Hypothalamus (tissue), 51 donors: ENCODE measurements at places on chromosomes 12 and 14.

DNA sequence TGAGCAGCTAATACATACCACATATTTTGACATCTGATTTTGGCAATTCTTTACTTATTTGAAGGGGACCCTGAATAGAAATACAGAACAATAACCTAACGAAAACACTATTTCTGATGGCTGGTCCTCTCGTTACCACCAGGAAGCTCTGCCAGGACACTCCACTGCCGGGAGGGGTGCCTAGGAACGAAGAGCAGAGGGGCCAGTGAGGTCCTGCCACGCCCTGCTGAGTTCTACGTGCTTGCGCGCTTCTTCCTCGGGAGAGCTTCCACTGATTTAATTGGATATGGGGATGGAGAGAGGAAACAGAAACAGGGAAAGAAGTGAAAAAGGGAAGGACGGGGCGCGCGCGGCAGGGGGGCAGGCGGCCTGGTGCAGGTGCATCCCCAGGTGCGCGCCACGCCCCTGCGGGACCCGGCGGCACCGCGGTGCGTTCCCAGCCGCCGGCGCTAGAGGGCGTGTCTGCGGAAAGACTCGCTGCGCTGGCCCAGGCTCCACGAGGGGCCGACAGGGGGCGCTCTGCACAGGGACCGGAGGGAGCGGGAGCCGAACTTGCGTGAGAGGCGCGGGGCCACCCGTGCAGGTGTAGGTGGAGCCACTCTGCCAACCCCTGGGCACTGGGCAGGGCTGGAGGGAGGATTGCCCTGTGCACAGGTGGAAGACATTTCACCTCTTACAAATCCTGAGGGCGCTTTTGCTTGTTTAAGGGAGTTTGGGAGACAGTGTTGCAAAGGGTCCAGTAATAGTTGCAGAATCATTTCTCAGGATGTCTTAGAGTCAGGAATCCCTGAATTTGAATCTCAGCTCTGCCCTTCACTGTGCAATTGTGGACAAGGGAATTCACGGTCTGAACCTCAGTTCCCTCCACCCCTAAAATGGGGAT is 986.3 kb upstream of the TMEM132C start:
- no peak for DNase-seq

- no peak for DNase-seq
Observed at GRCh38 chr14:35332517-35333263, 40.5 kb downstream of the PSMA6 start.

GRCh38 chr14:61491224-61491623 is 169.8 kb downstream of the PRKCH start:
- no peak for DNase-seq

- DNase-seq, result no peak
Observed at GRCh38 chr12:30047516-30048254, 263.9 kb upstream of the TMTC1 start.

DNA sequence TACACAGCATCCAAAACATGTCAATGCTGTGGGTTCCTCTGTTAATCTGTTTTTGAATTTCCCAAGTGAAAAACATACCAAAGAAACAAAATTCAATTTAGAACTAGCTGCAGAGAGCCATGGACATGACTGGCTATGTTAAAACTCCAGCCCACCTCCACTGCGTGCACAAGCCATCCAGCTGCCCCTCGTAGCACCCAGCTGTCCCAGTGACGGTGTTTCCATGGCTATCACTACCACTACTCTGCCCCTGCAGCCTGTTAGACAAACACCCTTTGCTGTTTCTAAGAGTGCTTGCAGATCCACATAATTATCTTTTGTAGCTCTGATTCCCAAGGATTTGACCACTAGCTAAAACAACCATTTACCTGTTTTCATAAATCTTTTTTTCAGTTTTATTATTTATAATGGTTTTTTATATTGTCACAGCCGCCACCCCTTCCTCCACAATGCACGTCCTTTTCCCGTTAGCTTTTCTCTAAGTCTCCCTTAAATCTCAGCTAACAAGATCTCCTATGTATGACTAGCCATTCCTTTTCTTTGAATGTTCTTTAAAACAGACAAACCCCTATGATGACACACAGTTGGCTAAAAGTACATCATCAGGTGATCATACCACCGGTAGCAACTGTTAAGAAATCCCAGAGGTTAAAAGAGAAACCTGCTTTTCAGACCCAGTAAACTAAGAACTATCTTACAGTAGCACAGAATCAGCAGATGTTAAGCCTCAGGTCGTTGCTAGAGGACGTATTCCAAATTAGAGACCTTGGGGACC is 37.8 kb upstream of the NAA30 start:
- DNase-seq, result no peak

GRCh38 chr12:28583701-28584261 is 393.5 kb downstream of the CCDC91 start:
- DNase-seq, result no peak
